ENCODE measurements at places on chromosomes 11 and 22. TPM values are rescaled to one million over a fixed set of nuclear protein-coding genes. Genes with fewer than 3 reads are reported as not detected.

CALCA gene
- not detected for total RNA-seq

CXCR5 gene
- total RNA-seq, result not detected

SCGB2A2 gene
- not detected for total RNA-seq

GDPD5 gene
- 674 TPM for total RNA-seq

PKDREJ gene
- not detected for total RNA-seq

ZNRF3 gene
- 3.3 TPM for total RNA-seq

C11orf91 gene
- not detected for total RNA-seq

TMEM86A gene
- 3.9 TPM for total RNA-seq

GNAZ gene
- 0.21 TPM for total RNA-seq

NAV2 gene
- 15.6 TPM for total RNA-seq

All from endothelial cell (in vitro differentiated cells).